ENCODE measurements at places on chromosomes 5 and 9.

DNA sequence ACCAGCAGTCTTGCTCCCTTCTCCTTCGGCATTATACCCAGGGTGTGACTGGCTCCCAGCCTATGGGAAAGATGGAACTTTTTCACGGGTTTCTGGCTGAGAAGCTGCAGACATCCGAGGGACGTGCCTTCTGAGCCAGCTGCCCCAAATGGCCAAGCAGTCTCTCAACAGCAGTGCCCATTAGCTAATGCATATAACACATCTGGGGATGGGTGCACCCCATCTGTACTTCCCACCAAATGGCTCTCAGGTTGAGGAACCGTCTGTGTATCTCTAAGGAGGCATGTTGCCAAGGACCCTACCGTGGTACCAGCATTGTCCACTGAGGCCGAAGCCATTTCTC lies 25.0 kb downstream of the C5orf15 start:
- no peak for DNase-seq

DNA sequence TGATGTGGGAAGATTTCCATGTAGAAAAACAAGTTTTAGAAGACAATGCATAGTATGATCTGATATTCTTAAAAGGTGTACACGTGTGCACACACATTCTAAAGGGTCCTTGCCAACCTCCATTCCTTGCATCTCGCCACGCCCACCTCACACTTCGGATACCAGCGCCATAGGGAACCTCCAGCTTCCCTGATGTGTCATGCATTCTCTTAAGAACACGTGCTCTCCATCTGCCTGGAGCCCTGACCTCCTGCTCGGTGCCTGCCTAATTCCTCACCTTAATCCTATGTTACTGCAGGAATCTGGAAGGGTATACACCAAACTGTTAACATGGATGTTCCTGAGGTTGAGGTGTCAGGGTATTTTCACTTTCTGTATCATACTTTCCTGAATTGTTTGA lies 63.1 kb downstream of the PTCD2 start:
- no peak for DNase-seq

DNA sequence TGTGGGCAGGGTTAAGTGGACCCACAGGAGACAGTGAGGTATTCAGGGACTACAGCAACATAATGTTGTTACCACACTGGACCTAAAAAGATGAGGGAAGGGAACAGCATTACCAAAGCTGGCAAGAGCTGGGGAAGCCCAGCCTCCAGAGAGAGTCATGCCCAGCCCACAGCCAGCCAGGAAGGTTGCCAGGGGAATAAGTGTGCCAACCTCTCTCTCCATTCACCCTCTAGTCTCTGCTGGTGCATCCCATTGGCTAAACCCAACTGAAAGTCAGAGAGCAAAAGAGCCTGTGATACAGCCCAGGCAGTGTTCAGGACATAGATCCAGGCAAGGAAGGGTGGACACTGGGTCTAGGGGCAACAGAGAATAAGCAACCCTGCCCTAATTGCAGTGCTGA lies 35.8 kb upstream of the AFAP1L1 start:
- DNase-seq = no peak

DNA sequence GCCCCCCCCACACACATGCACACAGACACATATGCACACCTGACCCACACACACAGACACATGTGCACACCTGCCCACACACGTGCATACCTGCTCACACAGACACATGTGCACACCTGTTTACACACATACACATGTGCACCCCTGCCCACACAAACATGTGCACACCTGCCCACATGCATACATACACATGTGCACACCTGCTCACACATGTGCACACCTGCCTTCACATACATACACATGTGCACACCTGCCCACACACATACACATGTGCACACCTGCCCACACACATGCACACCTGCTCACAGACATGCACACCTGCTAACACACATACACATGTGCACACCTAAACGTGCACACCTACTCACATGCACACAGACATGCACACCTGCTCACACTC lies 147.0 kb upstream of the FOXD4L5 start:
- no peak for DNase-seq

DNA sequence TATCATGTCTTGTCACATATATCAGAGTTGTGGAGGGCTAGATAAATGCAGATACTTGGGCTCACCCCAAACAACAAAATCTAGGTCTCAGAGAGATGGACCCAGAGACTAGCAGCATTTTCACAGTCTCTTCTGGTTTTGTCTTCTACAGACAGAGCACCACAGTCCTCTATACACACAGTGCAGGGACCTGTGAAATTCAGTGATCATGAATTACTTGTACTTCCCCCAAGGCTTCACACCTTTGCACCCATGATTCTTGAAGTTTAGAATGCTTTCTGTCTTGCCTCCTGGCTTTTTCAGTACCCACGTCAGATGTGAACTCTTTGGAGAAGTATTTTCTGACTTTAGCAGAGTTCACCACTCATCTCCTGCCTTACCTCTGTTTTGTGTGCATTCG lies 371.5 kb upstream of the PRR16 start:
- no peak for DNase-seq

- no peak for DNase-seq
Observed at GRCh38 chr9:127143920-127144465, 21.6 kb upstream of the ANGPTL2 start.

DNA sequence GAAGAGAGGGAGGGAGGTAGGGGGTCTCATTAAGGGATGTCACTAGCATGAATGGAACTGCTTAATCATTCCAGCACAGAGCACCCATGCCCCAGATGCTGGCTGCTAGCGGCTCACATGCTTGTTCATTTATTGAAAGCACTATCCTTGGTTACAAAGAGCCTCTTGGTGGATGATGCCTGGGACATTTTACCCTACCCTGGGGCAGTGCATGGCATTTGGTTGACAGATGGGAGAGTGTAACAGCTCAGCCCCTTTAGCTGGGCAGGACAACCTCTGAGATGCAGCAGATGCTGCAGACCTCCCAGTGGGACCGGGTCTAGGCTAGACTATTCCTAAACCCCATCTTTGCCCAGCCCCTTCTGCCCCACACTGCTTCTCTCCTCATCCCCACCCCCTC lies 46.9 kb upstream of the TCERG1 start:
- DNase-seq = no peak

DNA sequence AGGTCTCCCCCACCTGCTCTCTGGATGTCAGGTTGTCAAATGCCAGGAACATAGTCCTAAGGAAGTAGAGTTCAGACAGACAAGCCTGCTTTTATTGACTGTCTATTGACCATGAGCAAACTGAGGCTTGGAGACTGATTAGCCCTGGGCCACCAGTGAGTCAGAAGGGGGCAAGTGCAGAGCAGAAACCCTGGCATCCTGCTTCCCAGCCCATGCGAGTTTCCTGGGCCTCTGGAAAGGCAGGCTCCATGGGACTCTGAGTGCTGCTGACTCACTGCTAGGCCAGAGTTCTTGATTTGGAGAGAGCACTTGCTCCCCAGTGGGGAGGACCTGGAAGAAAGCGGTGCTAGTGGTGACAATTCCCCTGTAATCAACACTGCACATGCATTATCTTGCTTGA lies 2.8 kb upstream of the HBEGF start:
- DNase-seq = no peak

GRCh38 chr5:53087621-53088121 lies 21.9 kb downstream of the MOCS2 start:
- no peak for DNase-seq

GRCh38 chr5:126810596-126811380 lies 33.9 kb downstream of the LMNB1 start:
- DNase-seq = no peak

DNA sequence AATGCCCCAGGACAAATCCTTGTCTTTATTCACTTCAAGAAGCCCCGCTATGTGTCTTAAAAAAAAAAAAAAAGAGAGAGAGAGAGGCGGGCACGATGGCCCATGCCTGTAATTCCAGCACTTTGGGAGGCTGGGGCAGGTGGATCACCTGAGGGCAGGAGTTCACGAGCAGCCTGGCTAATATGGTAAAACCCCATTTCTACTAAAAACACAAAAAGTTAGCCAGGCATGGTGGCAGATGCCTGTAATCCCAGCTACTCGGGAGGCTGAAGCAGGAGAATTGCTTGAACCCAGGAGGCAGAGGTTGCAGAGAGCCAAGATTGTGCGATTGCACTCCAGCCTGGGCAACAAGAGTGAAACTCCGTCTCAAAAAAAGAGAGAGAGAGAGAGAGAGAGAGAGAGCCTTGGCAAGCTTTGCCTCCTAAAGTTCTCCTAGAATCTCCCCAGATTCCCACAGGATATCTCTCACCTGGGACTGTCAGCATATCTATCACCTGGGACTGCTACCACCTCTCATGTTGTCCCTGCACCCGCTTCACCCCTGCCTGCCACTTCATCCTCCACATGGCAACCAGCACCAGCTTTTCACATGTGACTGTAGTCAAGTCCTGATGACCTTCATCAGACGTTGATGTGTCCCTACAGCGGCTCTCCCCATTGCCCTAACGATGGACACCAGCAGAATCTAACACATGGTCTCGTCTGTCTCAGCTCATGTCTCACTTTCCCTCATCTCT lies 5.8 kb downstream of the ITK start:
- DNase-seq = no peak

DNA sequence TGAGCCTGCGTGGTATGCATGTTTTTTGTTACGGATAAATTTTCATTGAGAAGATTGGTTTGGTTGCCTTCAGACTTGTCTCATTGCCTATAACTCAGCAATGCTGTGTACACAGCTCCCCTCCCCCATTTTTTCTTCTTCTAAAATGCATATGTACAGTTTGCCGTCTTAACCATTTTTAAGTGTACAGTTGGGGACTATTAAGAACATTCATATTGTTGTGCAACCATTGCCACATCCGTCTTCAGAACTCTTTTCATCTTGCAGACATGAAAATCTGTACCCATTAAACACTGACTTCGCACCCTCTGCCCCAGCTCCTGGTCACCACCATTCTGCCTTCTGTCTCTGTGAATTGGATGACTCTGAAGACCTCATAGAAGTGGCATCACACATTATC lies 6.2 kb downstream of the EXOC3 start:
- DNase-seq = no peak

GRCh38 chr5:168093200-168093910 lies 198.1 kb upstream of the WWC1 start:
- DNase-seq = no peak

GRCh38 chr9:93248386-93249040 lies 64.6 kb downstream of the WNK2 start:
- no peak for DNase-seq

DNA sequence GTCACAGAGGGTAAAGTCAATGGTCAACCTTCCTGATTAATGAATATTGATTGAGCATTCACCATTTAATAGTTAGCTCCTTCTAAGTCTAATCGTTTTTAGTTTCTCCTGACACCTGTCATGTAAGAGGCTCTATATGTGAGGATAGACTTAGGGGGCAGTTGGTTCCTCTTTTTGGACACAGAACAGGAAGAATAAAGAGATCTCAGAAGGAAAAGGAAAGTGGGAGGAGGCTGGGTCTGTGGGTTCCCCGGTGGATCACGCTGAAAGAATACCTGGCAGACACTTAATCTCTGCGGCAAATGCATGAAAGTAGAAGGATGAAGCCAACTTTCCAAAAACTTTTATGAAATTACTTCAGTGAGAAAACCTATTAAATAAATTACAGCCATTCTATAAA lies 98.4 kb downstream of the PDE4D start:
- DNase-seq = no peak

- DNase-seq = no peak
Observed at GRCh38 chr9:91310037-91310436, 51.7 kb downstream of the AUH start.

DNA sequence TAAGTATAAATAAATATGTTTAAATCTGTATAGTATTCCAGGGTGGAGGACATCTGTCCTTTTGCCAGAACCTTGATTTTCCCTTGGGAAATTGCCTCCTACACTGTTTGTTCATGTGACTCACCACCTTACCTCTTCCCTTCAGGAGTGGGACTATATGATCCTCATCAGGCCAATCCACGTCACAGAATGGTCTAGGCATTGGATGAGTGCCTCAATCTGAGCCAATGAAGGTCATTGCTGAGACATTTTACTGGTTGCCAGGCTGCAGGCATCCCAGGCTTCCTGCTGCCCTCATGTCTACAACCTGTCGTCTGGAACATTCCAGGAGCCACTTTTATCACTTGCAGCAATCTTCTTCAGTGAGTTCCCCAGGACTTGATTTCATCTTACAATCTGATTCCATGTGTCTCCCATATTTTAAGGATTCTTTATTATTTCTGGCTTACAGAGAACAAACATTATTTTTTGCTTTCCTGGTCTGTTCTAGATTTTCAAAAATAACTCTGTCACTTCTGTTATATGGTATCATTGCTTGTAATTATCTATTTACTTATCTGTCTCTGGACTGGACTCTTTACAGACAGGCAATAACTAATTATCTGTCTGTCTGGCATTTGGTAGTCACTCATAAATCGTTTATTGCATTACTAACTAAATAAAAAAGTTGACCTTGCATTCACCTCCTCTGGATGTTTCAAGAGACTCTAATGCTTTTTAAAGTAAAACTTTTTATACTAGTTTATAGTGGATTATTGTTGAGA lies 107.3 kb upstream of the APC start:
- no peak for DNase-seq

- no peak for DNase-seq
Observed at GRCh38 chr5:142314109-142314508, 10.7 kb downstream of the SPRY4 start.

- no peak for DNase-seq
Observed at GRCh38 chr5:138610918-138611677, 35.9 kb upstream of the HSPA9 start.

DNA sequence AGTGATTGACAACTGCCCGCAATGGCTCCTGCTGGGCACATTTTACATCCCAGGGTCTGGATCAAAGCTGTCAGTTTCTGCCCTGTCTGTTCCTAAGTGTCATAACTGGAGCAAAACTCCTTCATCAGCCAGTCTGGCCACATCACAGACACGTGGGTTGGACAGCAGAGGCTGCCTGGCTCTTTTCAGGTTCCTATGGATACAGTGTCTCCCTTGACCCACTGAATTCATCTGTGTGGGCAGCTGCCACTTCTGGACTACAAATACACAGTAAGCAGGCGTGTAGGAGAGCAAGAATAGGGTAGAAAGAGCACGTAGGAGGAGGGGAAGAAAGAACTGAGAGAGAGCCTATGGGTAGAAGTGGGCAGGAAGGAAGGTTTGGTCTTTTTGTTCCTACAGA lies 238.0 kb downstream of the ENC1 start:
- no peak for DNase-seq
